ENCODE measurements at places on chromosomes 11 and 22.

DNA sequence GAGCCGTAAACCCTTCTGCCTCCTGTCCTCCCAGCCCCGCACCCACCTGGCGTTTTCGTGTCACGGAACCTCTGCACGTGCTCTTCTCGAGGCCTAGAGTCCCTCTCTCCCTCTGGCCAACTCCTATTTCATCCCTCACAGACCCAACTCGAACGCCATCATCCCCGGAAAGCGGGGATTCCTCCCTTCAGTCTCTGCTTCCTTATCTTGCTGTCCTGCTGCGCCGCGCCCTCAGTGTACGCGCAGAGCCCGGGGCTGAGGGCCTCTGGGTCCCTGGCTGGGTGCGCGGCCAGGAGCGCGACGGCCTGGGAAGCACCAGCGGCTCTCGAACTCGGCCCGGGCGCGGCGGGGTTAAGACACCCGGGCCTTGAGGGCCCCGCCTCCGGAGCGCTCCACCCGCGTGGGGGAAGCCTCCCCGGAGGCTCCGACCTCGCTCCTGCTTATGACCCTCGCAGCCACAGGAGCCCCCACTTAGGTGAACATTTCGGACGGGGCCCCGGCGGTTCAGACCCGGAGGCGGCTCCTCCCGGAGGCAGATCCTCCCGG is 398 bp upstream of the ATG16L2 start:
- DNase-seq: peak; percentile 84

- no peak for DNase-seq
Observed at GRCh38 chr11:24509114-24509513, 12.3 kb downstream of the LUZP2 start.

DNA sequence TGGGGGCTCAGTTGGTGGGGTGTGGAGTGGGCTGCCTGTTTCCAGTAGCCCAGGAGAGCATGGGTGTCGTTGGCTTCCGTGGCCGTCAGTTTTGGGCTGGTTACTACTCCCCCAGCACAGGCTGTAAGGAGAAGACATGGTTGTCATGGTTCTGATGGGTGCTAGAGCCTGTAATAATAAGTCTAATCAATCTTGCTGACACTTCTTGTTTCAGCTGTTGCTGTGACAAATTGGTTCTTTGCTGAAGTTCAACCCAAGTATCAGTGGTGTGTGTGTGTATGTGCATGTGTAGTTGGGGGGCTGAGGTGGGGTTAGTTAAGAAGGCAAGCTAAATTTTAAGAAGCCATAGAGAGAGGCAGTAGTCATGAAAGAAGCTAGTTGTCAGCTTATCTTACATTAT is 61.3 kb upstream of the DBX1 start:
- no peak for DNase-seq

DNA sequence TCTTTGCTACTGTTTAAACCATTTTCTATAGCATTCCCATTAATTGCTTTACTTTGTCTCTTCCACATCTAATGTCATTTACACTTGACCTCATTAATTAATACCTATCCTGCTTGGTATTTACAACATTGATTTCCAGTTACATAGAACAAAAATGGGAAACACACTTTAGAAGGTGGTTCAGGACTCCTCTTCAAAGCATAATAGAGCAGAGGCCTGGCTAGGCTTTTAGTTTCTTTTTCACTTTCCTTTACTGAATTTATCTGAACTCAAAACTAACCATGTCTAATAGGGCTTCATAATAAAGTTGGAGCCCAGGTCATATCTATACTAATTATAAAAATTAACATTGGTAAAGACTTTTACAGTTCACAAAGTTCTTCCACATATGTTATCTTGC is 648.0 kb upstream of the KIRREL3 start:
- no peak for DNase-seq

GRCh38 chr22:46726066-46726985 is 11.7 kb downstream of the CERK start:
- no peak for DNase-seq

DNA sequence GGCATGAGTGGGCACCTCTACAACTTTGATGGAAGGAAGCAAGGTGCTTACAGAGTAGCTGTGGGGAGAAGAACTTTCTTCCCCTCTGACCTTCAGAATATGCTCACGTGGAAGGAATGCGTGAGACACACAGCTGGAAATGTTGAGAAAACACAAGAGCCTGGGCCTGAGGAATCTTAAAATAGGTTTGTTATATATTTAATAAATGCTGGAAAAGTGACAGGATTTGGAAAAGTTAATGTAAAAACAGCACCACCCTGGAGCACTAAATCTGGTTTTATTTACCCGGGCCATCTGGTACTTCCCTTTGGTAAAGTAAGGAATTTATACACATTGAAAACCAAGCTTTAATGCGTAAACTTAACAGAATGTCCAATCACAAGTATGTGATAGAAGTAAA is 14.0 kb upstream of the AMPD3 start:
- DNase-seq: no peak

- no peak for DNase-seq
Observed at GRCh38 chr22:19622061-19622441, 92.3 kb upstream of the SEPTIN5 start.

Data from stimulated activated CD4-positive, alpha-beta T cell treated with anti-CD3 and anti-CD28 coated beads, Interleukin-2, amount 100 ng/mL, for 24 hours (primary cell).